ENCODE measurements at places on chromosomes 1 and 21. TPM values are rescaled to one million over a fixed set of nuclear protein-coding genes. Genes with fewer than 3 reads are reported as not detected.

FAAP20 gene
- total RNA-seq: 10.3 TPM

PRKAB2 gene
- 3.2 TPM for total RNA-seq

PRAMEF25 gene
- not detected for total RNA-seq

AMPD1 gene
- not detected for total RNA-seq

TARS2 gene
- total RNA-seq: 15.4 TPM

KAZN gene
- 0.51 TPM for total RNA-seq

PDC gene
- not detected for total RNA-seq

LCE6A gene
- total RNA-seq: not detected

TRIM58 gene
- total RNA-seq: 0.25 TPM

MYOG gene
- not detected for total RNA-seq

VCAM1 gene
- 2.9 TPM for total RNA-seq

S100A7A gene
- not detected for total RNA-seq

RHOU gene
- total RNA-seq: 18.9 TPM

BNIPL gene
- total RNA-seq: 0.13 TPM

ODF2L gene
- 22.3 TPM for total RNA-seq

MARK1 gene
- total RNA-seq: 1.4 TPM

CELA3A gene
- not detected for total RNA-seq

SELP gene
- 0.13 TPM for total RNA-seq

Measured in dermis microvascular lymphatic vessel endothelial cell (primary cell).